CD4-positive, CD25-positive, alpha-beta regulatory T cell (primary cell): ENCODE measurements at places on chromosomes 1 and 21.

DNA sequence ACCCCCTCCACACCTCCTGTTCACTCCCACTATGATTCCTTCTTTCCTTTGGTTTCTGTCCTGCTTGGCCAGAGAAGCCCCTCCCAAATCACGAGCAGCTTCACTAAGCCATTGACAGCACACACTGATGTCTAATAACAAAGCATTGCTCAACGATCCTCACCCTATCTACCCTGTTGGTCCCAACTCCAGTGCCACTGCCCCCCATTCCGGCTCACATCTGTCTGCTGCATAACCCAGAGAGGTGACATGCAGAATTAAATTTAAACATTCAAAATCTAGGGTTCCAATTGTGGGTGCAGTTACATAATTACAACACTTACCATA lies 236.9 kb downstream of the TTLL7 start:
- no peak for DNase-seq

DNA sequence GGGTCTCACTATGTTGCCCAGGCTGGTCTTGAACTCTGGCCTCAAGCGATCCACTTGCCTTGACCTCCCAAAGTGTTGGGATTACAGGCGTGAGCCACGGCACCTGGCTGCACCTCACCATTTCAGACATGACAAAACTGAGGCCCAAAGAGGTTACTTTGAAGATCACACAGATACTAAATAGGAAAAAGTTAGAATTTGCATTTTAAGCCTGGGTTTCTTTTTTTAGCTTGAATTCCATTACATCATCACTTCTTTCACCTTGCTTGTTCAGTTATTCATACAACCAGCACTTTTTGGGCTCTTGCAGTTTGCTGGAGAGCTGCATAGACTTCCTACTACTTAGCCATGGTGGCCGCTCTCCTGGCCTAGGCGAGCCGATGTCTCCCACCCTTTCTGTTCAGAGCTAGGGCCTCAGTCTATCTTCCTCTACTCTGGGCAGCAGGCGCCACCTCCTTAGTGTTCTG lies 16.3 kb upstream of the CD2 start:
- DNase-seq: peak; percentile 56

GRCh38 chr1:87765681-87766070 lies 437.0 kb downstream of the LMO4 start:
- DNase-seq: no peak

GRCh38 chr1:88668405-88668804 lies 15.7 kb upstream of the PKN2 start:
- DNase-seq: no peak

DNA sequence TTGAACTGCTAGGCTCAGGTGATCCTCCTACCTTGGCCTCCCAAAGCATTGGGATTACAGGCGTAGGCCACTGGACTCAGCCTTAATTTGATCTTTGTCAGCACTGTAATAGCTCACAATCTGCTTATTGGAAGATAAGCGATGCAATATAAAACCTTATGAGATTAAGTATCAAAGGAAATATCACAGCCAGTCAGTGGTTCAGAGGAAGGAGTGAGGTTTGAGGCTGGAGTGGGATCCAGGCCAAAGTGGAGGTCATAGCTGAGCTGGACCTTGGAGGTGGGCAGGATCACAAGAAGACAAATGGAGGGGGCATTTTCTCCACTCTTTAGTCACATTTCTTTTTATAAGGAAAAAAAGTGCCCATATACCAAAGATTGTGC lies 228.5 kb downstream of the RHOU start:
- no peak for DNase-seq

DNA sequence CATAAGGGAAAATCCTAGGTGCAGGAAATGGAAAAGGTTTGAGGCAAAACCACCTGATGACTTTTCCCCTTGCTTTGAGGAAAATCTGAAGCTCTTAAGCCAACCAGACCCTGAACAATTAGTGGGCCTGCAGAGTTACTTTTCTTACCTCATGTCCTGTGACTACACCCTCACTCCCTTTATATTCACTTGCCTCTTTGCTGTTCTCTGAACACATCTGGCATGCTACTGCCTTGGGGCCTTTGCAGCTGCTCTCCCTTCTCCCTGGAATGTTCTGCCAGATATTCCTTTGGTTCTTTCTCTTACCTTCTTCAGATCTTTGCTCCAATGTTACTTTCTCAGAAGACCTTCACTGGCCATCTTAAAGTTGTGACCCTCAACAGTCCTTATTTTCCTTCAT lies 21.8 kb downstream of the RPTN start:
- no peak for DNase-seq

DNA sequence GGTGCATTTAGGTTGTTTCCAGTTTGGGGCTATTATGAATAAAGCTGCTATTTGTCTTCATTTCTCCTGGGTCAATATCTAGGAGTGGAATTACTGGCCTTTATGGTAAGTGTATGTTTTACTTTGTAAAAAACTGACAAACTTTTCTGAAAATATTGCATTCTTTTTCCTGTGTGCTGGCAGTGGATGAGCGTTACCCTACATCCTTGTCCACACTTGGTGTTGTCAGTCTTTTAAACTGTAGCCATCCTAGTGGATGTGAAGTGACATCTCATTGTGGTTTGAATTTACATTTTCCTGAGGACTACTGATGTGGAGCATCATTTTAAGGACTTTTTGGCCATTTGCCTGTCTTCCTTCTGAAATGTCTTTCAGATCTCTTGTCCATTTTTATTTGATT lies 35.9 kb downstream of the TRPM2 start:
- DNase-seq: no peak

DNA sequence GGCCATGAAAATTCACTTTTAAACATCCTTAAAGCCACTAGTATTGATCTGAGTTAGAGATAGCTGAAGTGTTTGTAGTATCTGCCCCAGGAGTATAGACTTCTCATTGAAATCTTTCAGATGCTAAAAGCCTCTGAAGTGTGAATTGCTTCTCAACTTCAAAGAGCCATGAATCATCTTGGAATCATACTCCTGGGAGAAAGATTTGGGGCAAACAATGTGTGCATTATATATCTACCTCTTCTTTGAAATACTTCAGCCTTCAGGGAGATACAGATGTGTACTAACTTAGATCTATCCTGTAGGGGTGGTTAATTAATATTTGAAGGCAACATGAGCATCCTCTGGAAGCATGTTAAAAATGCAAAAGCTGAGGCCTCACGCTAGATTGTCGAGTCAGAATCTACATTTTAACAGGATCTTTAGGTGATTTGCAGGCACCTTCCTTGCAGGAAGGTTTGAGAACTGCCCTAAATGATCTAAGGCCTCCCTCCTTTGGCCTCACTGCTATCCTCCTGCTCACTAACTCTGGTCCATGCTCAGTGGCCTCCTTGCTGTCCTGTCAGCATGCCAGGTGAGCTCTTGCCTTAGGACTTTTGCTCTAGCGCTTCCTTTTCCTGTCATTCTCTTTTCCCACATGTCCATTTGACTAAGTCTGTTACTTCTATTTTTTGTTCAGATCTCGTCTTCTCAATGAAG lies 6.0 kb upstream of the SCYL3 start:
- DNase-seq: no peak

GRCh38 chr1:94522304-94522703 lies 19.3 kb downstream of the F3 start:
- no peak for DNase-seq

DNA sequence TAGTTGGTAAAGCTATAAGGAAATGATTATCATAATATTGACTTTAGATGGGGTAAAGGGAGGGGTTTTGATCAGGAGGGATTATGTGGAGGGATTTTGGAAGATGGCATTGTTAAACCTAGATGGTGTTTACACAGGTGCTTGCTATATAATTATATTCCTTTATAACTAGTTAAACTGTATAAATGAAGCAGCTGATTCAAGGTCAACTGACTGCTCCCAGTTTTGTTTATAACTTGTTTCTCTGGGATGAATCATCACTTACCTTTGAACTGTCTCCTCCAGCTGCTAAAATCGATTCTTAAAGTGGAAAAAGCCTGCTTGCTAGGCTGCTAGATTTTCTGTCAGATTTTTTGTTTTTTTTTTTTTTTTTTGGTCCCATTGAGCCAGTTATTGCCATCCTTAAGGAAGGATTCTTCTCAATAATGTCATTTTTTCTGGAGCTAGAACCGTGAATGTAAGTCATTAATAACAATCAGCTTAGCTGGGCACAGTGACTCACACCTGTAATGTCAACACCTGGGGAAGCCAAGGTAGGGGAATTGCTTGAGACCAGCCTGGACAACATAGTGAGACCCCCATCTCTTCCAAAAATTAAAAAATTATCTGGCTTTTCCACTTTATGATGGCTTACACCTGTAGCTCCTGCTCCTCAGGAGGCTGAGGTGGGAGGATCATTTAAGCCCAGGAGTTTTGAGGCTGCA lies 153.2 kb downstream of the PIK3R3 start:
- DNase-seq: no peak

- DNase-seq: no peak
Observed at GRCh38 chr21:42781150-42781970, 98.0 kb downstream of the WDR4 start.

GRCh38 chr1:15282038-15282437 lies 35.0 kb downstream of the FHAD1 start:
- no peak for DNase-seq
